ENCODE measurements at places on chromosomes 3 and 15.

GRCh38 chr15:93168910-93169309, 79.9 kb upstream of the RGMA start:
- DNase-seq, result no peak

GRCh38 chr3:23182996-23183513, 20.1 kb upstream of the UBE2E2 start:
- DNase-seq, result no peak

DNA sequence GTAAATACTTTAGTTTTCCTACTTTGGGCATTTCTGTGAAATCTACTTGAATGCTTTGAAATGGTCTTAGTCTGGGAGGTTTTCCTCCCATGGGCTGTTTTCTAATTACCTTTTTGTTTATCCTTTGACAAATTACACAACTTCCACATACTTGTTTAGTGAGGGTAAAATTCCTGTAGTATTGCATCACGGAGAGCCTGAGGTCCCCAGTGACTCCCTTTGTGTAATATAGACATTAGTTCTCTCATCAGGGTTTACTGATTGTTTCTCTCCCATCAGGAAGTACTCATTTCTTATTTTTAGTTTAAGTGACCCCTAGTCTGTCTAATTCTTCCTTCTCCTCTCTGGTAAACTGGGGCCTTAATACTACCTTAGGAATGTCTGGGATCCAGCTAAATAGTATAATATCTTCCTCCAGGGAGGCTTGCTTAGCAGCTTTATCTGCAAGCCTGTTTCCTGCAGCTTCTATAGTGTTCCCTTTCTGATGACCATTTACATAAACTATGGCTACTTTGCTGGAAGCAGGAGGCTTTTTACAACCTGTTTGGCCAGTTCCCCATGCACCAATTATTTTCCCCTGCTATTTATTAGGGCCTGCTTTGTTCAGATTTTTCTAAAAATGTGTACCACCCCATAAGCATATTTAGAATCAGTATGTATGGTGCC, 87.2 kb upstream of the XCR1 start:
- peak; percentile 73 for DNase-seq

GRCh38 chr3:65672871-65673815, 365.6 kb downstream of the MAGI1 start:
- DNase-seq, result peak; percentile 27

DNA sequence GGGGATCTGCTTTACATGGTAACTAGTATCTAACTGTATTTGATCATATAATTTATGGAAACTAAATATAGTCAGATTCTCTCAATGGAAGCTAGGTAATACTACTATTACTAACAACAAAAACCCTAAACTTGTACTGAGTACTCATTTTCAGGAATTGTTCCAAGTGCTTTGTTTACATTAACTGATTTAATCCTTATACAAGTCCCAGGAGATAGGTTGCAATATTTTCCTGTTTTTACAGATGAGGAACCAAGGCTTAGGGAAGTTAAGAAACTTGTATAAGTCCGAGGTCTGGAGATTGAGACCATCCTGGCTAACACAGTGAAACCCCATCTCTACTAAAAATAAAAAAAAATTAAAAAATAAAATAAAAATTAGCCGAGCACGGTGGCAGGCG, 7.5 kb upstream of the MTHFS start:
- peak; percentile 43 for DNase-seq

GRCh38 chr3:66411961-66412887, 88.6 kb downstream of the LRIG1 start:
- DNase-seq, result no peak

DNA sequence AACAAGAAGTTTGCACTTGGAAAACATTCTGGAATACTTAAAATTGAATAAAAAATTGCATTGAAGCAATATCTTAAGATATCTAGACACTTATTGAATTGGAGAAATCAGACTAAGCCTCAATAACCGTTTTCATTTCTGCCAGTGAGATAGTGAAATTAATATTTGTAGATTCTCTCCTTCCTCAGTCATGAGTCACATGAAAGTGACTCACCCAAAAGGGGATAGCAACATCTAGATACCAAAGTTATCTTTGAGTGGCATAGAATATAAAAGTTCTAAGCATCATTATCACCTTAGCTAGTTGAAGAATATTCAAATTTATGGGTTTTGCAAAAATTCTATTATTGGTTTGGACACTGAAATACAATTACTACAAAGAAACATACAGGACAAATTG, 614.8 kb upstream of the ZNF717 start:
- DNase-seq, result no peak

DNA sequence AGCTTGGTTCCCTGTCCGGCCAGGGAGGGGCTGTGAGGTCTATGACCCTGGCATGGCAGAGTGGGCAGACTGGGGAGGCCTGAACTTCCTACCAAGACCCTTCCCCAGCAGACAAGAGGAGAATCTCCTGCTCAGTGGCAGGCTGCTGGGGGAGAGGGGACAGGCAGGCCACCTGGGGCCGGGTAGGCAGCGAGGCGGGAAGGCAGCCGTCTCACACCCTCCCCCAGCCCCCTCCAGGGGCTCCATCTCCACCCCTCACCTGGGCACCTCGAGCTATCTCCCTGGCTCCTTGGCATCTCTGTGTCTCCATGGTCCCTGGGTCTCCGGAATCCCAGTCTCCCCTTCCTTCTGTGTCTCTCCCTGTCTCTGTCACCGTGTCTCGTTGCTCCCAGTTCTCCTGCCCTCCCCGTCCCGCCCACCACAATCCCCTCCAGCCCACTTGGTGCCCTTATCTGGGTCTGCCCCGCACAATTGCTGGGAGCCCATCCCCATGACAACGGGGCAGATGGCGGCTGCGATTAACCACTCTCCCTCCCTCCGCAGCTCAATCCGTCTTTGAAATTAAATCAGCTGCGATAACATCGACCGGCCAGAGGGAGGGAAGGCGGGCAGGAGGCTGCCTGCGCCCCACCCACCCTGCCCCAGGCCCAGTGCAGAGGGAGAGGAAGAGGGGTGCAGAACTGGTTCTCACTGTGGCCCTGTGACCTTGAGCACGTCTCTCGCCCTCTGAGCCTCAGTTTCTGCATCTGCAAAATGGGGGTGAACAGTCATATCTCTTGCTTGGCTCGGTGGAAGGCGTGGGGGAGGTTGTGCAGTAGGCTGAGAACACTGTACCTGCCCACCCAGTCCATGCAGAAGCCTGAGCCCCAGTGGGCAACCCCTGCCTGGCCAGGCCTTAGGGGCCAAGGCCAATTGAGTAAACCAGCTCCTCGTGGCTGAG, 9.6 kb downstream of the DNAJB8 start:
- no peak for DNase-seq

DNA sequence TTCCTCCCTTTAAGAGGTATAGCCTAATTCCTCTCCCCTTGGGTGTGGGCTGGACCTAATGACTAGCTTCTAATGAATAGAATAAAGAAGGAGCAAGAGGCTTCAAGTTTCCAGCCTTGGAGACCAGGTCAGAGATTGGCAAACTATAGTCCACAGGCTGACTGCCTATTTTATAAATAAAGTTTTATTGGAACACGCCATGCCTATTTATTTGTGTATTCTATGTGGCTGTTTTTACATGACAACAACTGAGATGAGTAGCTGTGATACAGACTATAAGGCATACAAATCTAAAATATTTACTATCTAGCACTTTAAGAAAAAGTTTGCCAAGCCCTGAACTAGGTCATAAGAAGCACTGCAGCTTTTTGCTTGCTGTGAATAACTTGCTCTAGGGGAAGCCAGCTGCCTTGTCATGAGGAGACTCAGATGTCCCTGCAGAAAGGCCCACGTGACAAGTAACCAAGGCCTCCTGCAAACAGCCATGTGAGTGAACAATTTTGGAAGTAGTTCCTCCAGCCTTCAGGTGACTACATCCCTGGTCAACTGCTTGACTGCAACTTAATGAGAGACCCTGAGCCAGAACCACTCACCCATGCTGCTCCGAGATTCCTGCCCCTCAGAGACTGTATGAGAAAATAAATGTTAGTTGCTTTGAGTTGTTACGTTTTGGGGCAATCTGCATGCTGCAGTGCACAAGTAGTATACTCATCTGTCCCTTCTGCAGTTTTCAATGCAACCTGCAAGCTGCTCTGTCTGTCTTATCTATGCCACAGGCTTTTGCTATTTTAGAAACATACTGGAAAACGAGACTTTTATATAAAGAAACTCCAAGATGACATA, 21.1 kb upstream of the MAP3K13 start:
- DNase-seq, result no peak

DNA sequence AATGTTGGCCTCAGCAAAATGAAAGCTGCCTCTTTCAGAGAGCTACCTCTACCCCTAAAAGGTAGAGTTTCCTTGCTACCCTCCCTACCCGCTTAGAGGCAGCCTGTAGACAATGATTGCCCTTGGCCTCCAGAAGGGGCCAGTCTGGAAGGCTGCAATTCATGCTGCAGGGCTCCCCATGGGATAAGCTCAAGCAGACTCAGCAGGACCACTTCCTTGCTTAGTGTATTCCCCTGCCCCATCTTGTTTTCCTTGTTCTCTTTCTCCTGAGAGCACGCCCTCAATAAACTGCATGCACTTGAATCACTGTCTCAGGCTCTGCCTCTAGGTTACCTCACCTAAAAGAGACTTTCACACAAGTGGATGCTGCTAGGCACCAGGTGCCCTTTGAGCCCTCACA, 134.0 kb upstream of the CTNNB1 start:
- DNase-seq, result no peak

DNA sequence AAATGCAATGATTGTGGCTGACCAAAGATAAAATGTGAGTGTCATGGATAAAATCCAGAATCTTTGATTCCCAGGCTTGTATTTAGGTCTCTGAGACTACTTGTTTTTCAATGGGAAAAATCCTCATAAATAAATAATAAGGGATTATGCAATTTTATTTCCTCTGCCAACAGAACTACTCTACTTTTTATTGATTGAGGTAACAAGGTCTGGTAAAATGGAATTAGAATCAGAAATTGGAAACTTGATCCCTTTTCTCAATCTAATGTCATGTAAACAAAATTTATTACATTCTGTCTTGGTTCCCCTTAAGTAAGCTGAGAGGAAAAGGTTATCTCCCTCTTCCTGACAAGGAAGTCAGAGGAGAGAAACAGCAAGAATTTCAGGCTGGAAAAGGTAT, 48.3 kb upstream of the CCDC50 start:
- no peak for DNase-seq

DNA sequence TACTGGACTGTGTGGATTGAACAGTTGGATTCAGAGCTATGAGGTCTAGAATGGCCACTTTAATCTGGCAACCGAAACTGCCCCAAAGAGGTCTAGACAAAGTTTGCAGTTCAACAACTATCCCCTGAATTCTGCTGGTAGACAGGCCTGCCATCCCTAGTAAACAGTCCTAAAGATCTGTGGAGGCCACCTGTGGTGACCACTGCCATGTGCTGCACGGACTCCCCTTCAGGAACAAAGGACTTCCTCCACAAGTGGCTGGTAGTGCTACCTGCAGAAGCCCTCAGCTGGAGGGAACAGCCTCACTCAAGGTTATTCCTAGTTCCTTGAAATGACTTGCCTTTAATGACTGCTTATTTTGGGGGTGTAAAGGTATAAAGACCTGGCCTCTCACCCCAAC, 6.1 kb downstream of the TNFAIP8L3 start:
- DNase-seq, result no peak

DNA sequence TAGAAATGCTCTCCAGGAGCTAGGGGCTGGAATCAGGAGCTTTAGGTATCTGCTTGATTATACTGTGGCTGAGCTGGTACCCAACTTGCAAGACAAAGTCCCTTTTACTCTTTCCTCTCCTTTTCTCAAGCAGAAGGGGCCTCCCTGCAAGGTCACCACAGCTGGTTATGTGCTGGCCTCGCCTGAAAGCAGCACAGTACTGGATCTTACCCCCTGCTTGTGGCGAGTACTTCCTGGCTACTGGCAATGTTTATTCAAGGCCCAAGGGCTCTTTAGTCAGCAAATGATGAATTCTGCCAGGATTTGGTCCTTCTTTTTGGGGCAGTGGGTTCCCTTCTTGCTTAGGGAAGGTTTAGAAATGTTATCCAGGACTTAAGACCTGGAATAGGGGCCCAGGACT, 234.6 kb downstream of the RAP2B start:
- DNase-seq, result no peak

DNA sequence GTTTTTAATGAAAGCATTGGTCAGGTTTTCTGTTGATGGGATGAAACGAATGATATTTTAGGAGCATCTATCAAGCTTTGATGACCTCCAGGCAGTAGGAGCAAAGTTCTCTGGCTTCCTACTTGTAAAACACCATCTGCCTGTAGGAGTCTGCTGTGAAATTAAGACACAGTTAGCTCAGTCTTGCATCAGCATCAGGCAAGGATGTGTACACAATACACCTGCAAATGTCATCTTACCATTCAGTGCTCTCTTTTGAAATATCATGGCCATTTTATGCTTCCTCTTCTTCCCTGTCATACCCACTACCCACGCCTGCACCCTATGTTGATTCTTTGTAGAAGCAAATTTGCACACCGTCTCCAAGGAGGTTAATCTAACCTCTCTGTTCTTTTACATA, 38.2 kb downstream of the B3GALNT1 start:
- DNase-seq, result peak; percentile 16

DNA sequence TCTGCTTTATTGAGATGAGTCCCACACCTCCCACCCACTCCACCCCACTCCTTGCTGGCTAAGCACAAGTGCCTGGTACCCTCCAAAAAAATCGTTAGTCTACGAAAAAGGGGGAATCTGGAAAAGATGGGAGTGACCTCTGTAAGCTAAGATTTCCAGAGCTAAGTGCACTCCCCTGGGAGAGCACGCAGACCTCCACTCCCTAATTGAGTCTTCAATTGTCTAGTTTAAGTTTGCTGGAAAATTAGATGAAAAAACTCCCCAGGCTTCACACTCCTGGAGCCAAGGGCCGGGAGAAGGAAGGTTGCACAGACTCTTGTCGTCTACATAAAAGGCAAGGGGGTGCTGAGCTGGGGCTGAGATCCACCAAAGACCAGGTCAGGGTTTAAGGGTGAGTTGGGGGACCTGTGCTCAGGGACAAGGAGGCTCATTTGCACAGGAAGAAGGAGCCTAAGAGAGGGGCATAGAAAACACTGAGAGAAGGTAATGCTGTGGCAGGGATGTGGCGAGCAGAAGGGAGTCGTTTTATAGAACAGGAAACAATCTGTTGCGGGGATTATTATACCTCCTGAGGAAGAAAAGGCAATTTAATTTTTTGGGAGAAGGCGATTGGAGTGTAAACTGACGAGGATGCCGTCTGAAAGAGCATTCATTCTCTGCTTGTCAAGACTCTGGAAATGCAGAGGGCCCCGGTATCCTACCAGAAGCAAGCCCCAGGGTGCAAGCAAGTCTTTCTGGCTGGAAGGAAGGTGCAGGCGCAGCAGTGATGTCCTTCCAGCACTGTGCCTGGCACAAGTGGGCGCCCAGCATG, 126.5 kb upstream of the DLG1 start:
- no peak for DNase-seq

DNA sequence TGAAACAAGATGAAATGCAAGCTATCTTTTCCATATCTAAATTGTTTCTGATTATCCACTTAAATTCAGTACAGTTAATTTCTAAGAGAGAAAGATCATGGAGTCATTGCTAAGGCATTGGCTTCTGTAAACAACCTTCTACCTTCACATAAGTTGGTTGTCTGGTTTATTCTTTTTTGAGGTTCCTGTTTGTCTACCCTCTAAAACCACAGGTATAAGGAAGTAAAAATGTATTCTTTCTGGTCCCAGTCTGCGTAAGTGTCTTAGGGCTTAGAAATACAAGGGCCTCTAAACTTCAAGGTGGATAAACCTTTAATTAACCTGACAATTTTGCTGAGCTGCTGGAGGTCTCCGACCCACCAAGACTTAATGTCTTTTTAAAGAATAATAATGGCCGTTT, 3.6 kb upstream of the ATOSA start:
- DNase-seq, result peak; percentile 1

All from inflammatory macrophage treated with lipopolysaccharide for 4 hours (primary cell).